ENCODE measurements at places on chromosomes 7 and 10.

GRCh38 chr7:120827371-120828118, 30.4 kb downstream of the TSPAN12 start:
- DNase-seq = no peak

- DNase-seq = no peak
Observed at GRCh38 chr7:155279787-155280445, 17.8 kb upstream of the INSIG1 start.

DNA sequence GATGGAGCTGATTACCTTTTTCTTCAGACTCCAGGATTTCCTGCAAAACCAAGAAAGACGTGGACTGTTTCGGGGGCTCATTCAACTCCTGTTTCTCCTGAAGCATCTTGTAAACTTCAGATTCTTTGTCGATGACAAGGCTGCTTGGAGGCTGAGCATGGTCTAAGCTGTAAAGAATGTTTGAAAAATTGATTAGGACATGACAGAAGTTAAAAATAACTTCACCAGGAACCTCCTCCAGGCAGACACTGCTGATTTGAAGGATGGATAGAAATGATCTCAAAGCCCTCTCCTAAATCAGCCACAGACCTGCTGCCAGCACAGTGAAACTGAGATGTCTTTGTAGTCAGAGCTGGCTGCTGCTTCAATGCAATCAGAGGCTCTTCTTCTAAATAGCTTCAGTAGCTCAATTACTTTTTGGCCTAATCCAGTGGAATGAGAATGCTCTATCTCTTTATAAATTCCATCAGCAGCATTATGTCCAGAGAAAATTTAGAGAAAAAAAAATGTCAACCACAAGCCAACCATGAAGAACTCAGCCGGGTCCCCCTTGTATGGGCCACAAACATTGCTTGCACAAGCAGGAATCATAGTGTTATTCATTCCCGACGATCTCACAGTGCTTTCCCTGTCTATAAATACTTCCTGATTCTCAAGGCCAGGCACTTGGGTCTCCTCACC, 43.5 kb downstream of the PDLIM1 start:
- peak; percentile 55 for DNase-seq

DNA sequence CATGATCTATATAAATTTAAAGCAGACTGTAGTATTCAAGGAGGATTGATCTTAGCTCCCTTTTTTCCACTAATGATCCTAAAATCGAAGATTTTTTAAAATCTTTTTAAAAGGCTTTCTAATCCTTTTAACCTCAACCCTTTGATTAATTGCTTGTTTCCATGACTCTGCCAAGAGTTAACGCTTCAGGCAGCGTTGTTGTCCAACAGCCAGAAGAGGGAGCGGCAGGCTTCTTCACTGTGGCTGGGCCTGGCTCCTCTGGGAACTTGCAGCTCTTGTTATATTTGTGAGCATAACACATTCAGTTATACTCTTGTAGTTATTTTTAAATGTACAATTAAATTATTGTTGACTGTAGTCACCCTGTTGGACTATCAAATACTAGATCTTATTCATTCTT, 26.3 kb downstream of the CRCP start:
- DNase-seq = peak; percentile 82

All from right atrium auricular region (tissue), 2 donors.